ENCODE measurements at places on chromosomes 7 and 10.
A peak's percentile ranks its signal among the peaks of the same experiment; 100 is the strongest.

GRCh38 chr7:112540839-112541577, 60.2 kb downstream of the LSMEM1 start:
- no peak for DNase-seq

DNA sequence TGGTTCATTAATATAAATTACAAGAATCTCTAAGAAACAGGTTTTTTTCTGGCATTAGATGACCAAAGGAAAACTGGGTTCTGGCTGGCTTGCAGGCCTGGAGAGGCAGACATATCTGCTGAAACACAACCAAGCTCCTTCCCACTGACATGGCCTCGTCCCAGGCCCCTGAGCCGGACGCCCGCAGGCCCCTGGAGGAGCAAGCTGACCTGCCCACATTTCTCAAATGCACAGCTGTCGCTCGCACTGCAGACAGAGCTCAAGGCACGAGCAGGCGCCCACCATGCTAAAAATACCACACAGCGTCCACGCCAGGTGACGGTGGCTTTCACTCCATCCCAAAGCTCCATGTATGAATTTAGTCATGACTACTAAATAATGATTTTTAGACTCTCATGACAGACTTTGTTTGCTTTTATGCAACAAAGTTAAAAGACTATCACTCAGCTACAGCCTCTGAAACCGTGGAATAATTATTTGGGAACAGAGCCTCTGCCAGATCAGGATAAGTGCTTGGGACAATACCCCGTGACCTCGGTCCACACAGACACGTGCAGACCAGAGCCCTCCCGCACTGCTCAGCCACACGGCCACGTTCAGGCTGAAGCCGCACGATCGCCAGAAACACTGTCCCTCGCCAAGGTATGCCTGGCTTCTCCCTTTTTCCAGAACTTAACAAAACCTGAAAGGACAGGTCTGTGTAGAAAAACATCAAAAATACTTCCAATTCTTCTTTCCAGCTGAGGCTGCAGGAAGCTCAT, 71.1 kb downstream of the DIP2C start:
- no peak for DNase-seq

- no peak for DNase-seq
Observed at GRCh38 chr10:69220041-69220451, at the start of gene HKDC1. HKDC1 (plus strand) TSS chr10:69220332; CDS start chr10:69220436, 104 bp downstream.

GRCh38 chr10:114879093-114879492, 57.5 kb downstream of the FHIP2A start:
- no peak for DNase-seq

GRCh38 chr10:98620503-98620902, 173.8 kb upstream of the HPS1 start:
- no peak for DNase-seq

DNA sequence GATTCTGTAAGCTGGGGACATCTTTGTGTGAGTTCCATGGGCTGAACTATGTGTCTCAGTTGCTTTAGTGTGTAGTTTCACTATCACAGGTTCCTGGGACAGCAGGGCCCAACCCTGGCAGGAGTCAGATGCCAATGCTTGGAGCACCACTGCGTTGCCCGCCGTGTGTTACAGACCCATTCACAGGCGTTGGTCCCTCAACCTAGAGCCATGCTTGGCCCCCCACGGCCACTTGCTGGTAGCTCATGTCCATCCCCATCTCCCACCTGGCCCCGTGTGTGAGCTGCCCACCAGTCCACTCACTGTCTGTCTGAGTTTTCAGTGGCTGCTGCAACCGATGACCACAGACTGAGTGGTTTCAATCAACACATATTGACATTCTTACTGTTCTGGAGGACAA, 546.9 kb downstream of the TCERG1L start:
- DNase-seq = no peak

DNA sequence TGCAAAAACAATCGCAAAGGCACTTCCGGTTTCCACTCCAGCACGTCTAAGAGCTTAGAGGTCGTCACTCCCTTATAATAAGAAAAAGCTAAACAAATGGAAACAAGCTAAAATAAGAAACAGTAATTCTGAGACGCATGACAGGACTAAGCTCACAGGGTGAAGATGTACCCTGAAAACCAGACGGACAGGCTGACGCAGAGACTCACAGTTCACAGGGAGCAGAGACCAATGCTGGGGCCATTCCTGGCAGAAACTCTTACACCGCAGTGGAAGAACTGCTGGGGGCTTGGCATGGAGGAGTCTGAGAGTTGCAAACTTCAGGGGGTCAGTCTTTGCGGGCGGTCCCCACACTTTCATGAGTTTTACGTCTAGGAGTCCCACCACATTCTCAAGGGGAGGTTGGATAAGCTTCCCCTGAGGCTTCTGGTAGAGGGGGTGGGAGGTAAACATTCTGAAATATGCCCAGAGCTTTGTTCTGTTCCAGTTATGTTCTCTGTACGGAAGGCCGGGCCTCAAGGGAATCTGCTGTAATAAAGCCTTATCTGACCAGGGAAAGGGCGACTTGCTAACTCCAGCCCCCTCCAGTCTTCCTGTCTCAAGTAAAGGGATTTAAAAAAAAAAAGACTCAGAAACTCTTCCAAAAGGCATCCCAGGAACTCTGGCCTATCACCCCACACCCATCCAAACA, 47.8 kb downstream of the BRI3 start:
- no peak for DNase-seq

DNA sequence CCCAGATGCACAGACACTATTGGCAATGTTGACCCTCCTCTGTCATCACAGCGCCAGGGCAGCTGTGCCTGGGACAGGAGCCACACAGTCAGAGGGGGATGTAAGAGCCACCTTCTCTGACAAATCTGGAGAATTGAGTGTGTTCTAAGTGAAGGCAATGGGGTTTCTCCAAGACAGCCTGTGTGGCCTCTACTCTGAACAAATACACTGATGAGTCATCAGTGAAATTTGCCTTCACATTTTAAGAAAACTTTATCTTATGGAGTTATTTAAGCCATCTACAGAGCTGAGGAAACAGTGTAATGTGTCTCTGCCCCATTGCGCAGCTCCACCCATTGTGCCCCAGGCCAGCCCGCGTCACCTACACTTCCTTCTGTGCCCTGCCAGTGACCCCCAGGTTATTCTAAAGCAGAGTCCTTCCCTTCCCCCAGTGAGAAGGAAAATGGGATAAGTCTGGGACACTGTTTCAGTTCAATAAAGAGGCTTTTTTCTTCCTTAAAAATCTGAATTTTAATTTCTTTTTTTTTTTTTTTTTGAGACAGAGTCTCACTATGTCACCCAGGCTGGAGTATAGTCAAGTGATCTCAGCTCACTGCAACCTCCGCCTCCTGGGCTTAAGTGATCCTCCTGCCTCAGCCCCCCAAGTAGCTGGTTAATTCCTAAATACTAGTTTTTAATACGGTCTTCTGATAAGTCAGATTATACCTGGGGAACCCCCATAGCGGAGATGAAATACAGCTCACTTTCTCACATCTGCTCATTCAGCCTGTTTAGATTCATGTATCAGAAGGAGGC, 21.8 kb downstream of the AKR1E2 start:
- DNase-seq = peak; percentile 43

GRCh38 chr10:75817198-75817597, 385.8 kb downstream of the LRMDA start:
- DNase-seq = no peak

DNA sequence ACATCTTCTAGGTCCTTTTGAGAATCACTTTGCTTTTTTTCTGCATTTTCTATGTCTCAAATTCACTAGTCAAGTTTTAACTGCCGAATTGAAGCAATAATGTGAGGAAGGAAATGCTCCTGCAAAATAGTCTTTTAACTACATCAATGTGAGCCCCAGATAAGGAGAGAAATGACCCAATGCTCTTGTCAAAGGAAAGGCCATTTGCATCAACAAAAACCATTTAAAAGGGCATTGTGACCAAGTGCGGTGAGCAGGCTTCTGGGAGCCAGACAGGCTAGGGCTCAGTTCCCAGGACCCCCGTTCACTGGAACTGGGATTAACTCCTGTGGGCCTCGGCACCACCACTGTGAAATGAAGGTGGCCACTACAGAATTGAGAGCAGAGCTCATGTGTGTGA, 127.9 kb upstream of the EEPD1 start:
- DNase-seq = no peak

DNA sequence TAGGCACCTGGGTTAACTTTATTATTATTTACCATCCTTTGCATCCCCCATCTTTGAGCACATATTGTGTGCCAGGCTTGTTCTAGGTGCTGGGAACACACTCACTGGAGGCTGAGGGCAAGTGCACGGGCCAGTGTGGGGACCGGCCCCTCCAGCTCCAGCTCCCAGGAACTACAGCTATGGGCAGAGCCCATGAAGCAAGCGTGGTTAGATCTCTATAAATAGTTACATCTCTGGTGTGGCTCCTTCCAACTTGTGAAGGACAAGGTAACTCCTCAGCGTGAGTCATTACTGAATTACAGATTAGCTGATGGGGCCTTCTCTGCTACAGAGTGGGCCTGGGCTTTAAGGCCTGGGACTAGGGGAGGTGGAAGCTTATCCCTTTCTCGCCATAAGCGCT, 583.5 kb downstream of the SDK1 start:
- DNase-seq = no peak

GRCh38 chr7:37732253-37732652, 48.7 kb downstream of the GPR141 start:
- peak; percentile 59 for DNase-seq

DNA sequence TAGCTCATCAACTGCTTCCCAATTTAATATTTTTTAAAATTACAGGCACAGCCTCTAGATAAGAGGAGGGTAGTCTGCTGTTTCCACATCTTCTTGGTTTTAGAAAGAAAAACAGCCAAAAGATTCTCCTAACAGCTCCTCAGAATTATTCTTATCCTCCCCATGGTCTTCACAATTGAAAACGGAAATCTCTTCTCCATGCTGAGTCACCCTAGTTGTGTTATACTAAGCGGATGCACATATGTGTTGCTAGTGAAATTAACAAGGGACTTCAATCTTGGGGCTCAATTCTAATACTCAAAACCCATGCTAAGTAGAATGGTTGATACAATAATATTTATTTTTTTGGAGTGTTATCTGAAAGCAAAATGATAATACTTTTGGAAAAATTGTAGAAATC, 71.9 kb upstream of the NPY start:
- DNase-seq = no peak

GRCh38 chr7:84654273-84654672, 459.7 kb upstream of the SEMA3A start:
- DNase-seq = no peak

DNA sequence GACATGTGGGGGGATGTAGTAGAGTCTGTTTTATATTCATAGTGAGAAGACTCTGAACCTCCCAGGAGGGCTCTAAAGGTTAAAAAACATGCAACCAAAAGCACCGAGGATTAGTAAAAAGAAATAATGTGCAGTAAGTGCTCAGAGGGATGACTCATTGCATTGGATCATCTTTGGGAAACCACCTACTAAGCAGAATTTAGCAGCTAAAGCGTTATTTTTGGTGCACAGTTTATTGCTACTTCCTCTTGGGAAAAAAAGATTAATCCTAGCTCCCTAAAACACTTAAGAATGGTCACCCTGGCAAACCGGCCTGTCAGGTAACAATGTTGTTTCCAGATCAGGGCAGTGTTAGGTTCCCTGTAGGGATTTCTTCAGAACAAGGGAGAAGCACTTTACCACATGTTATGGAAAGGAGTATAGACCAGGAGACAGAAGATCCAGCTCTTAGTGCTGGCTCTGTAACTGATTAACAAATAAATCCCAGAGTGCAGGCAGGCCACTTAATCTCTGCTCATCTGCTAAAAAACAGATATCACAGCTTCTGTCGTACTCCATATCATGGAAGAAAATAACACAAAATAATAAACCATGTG, 44.8 kb upstream of the FAM133B start:
- peak; percentile 90 for DNase-seq

DNA sequence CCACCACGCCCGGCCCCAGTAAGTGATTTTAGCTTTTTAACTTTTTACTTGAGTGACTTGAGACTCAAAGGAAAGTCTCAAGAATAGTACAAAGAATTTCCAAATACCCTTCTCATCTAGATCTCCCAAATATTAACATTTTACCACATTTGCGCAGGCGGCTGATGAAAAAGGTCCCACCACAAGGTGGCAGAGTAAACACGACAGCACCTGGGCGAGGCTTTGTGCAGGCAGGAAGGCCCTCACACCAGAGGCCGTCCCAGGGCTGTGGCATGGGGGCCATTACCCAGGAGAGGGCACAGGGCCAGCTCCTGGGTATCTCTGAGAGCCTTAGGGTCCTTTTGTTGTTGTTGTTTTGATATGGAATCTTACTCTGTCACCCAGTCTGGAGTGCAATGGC, 50.0 kb upstream of the WIPI2 start:
- peak; percentile 52 for DNase-seq

- DNase-seq = no peak
Observed at GRCh38 chr7:43823941-43824340, 45.4 kb downstream of the MRPS24 start.

DNA sequence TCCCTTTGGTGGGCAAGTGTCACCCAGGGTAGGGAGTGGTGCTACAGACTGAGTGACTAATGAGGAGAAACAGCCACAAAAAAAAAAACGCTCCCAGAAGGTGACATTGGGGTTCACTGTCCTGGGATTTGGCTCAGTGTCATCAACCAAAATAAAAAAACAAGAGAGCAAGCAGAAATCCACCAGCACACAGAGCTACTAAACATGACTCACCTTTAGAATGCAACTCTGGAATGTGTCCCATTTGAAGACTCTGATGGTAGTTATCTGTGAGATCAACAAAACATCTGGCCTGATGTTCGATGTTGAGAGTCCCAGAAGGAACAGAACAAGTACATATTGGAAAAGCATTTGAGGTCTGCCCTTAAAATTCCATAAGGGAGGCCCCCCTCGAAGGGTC, 200.3 kb upstream of the LYZL2 start:
- DNase-seq = no peak

DNA sequence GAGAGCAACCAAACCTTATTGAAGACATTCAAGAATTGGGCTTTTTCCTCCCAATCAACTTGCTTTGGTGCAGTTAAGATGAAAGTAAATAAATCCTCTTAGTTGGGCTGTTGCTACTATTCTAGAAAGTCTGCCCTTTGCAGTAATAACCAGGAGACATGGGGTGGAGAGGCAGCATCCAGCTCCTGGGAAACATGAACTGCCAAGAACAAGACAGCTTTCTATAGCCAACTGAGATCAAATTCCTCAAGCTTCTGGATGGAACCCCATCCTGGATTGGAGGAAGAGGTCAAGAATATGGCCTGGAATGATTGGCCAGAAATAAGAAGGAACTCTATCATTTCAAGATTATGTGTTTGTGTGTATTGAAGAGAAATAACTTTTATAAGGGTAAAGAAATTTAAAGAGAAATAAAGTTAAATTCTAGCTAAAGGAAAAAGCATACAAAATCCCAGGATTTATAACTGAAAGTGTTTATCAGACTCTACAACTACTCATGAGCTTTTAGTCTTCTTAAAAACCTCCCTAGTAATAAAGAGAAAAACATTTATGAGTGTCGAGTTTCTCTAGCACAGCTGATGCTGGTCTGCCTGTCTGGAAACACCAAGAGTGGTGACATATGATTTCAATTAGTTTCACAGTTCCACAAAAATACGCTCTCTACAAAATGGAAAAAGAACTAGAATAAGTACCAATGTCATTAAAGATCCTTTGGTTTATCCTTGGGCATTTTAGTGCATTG, 70.1 kb upstream of the COL1A2 start:
- no peak for DNase-seq

- no peak for DNase-seq
Observed at GRCh38 chr7:79909176-79909575, 225.5 kb upstream of the GNAI1 start.

- DNase-seq = no peak
Observed at GRCh38 chr7:95229301-95229700, 95.0 kb downstream of the PON1 start.
